Astrocyte (in vitro differentiated cells and primary cell): ENCODE measurements at places on chromosomes 7 and 10. TPM values are rescaled to one million over a fixed set of nuclear protein-coding genes. Genes with fewer than 3 reads are reported as not detected.

DNA sequence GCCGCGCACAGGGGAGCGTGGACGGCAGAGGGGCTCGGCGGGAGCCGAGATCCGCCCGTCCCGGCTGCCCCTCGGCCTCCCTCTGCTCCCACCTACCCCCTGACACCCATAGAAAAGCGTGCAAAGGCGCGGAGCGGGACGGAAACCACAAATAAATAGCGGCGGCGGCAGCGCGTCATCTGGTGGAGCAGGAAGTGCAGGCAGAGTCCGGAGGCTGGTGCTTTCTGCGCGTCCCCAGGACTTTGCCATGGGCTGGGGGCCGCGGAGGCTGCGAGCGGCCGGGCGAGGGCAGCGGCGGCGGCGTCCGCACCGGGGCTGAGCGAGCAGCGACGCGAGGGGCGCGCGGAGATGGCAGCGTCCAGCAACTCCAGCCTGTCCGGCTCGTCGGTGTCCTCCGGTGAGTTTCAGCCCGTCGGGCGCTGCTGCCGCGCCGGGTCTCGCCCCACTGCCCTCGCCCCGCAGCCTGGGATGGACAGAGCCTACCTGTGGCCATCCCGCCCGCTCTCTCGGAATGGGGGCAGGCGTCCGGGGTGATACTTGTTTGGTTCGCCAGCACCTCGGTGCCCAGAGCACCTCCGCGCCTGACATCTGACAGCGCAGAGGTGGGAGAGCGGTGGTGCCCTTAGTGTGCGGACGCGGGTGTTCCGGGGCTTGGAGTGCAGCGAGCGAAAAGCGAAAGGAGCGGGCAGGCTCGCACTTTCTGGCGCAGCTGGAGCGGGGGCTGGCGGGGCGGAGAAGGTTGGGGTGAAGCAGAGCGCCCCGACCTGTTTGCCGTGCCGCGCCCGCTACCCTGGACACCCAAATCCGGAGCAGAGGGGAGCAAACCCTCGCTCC is at the start of gene CHN2:
CHN2 (plus strand) TSS at position 182 of the 834 bp plus-strand sequence.
- DNase-seq: peak; percentile 10

GRCh38 chr10:97888641-97889262 is 39.1 kb downstream of the GOLGA7B start:
- DNase-seq: peak; percentile 55

DNA sequence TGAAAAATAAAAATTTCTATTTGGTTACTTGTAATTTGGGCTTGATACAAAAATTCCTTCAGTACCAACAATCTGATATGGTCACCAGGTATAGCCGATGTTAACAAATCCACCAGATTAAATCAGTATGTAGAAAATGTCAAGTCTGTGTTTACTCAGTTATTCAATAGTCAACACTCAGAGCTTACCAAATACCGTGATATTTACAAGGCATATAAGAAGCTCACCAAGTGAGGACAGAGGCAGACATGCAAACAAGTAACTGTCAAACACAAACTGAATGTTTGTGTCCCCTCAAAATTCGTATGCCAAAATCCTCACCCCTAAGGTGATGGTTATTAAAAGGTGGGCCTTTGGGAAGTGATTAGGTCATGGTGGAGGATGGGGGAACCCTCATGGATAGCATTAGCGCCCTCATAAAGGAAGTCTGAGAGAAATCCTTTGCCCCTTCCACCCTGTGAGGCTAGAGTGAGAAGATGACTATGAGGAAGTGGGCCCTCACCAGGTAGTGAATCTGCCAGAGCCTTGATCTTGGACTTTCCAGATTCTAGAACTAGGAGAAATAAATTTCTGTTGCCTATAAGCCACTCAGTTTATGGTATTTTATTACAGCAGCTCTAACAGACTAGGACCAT is 63.1 kb downstream of the TES start:
- no peak for DNase-seq

The ANXA11 gene
- total RNA-seq: 102 and 122 TPM in 2 replicates

GRCh38 chr10:82738592-82738991 is 863.6 kb downstream of the NRG3 start:
- no peak for DNase-seq
